ENCODE measurements at places on chromosomes 3 and 15. TPM values are rescaled to one million over a fixed set of nuclear protein-coding genes. Genes with fewer than 3 reads are reported as not detected.

DNA sequence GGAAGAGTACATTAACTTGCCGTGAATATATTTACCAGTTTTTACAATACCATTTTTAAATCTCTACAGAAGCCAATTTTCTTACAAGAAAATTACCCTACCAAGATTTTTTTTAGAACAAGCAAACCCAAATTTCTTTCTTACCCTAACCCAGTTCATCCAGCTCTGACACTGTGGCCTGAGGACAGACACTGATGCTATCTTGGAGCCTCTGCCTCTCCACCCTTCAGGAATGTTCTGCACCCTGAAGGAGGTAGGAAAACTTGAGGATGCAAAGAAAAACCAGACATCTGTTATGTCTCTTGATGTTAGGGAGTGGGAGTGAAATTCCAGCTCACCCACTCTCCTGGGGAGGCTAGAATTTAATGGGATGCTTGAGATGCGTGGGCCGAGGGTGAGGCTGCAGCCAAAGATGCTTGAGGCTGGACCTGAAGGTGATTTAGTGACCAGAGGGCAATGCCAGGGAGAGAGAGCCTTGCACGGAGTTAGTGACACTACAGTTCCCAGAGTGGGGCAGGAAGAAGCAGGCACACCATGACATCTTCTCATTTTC, 69.9 kb downstream of the LIPC start:
- DNase-seq = no peak

DNA sequence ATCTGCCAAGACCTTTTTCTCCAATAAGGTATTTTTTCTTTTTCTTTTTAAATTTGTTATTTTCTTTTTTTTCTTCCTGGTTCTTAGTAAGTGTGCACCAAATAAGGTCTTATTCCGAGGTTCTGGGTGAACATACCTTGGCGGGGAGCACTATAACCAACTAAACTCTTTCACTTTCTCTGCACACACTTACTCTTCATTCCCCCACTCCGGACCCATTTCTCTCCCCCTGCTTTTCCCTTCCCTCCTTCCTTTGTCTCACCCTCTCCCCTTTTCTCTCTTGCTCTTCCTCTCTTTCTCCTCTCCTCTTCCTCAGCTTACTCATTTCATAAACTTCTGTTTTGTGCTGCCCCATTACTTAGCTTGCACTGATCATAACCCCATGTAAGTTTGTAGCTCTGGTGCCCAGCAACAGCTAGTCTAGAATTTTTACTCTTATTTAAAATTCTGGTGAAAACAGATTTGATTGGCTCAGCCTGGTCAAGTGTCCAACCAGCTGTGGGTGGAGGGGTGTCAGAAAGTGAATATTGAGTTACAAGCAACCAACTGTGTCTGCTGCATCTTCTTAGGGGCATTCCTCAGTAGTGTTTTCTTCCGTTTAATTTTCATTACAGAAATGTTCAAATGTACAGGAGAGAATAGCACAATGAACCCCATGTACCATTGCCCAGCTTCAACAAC, 297.5 kb downstream of the SHQ1 start:
- DNase-seq = no peak

DNA sequence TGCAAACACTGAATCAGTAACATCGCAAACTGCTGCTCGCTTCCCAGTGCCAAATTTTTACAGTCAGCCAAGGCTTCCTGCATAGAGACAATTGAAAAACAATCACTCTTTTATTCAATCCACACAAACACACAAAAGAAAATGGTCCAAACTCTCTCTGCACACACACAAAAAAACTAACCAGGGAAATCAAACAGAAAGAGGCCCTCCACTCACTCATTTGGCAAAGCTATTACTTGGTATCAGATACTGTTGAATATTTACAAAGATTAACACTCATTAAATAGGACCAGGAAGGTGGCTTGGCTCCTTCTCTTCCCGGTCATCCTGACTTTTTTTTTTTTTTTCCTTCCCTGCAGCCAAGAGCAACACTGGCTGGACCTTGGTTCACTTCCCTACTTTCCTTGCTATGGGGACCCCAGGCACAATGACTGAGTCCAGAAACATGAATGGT, 62.4 kb upstream of the SPATA12 start:
- DNase-seq = no peak

GRCh38 chr15:65222891-65223290, 11.6 kb upstream of the CILP start:
- no peak for DNase-seq

- DNase-seq = no peak
Measured at GRCh38 chr15:70025413-70026296, 72.1 kb downstream of the TLE3 start.

GRCh38 chr3:131361464-131362421, 19.8 kb upstream of the NUDT16 start:
- DNase-seq = no peak

DNA sequence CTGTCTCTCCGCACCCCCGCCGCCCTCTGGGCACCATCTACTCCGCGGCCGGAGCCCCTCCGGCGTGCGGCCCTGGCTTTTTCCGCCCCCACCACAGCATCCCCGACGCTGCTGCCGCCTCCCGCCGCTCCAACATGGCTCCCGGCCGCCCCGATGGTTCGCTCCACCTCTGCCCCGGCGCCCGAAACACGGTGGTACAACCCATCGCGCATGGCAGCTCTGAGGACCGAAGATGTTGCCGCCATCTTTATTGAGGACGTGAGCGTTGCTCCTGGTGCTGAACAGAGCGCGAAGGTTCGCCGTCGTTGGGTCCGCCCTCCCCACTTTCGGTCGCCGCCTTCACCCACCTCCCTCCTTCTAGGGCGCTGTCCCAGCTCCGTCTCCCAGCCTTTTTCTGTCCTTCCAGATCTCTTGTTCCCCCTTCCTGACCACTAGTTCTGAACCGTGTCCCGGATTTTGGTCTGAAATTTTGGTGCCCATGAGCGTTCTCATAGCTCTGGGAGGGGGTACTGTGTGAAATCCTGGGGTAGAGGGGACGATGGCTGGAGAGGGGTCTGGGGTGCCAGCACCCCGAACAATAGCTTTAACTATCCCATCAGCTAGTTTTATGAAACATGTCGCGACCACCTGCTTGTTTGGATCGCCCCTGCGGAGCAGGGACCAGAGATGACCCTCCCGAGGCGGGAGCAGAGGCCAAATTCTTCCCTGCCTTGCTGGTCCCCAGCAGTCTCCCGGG, at the start of gene CELSR3:
CELSR3 (minus strand) TSS at position 134 of the 736 bp plus-strand sequence. CDS start 252 bp downstream, outside the sequence.
- DNase-seq = no peak

- DNase-seq = no peak
Measured at GRCh38 chr3:114144909-114145688, 33.8 kb downstream of the DRD3 start.

- peak; percentile 47 for DNase-seq
Measured at GRCh38 chr15:44788748-44789147, 52.4 kb downstream of the TRIM69 start.

GRCh38 chr15:41698779-41699178, 38.6 kb downstream of the MGA start:
- no peak for DNase-seq

- DNase-seq = no peak
Measured at GRCh38 chr3:195011231-195011834, 259.6 kb downstream of the XXYLT1 start.

DNA sequence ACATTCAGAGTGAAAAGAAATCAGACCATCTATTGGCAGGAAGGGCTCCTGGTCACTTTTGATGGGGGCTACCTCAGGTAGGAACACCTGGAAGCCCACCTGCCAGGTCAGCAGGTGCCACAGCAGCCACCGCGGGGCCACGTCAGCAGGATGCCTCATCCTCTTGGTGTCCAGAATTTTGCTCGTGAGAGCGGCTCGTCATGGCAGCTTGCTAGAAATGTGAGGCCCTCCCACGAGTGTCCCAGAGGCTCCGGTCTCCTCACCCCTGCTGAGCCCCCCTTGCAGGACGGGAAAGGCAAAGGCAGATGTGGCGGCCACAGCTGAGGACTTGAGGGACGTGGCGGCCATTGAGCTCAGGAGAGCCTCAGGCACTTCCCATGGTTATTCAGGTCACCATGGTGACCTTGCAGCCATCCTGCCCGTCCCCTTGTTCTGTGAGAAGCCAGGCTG, 129.4 kb downstream of the LRRK1 start:
- no peak for DNase-seq

GRCh38 chr15:91243826-91244225, 143.8 kb downstream of the SV2B start:
- DNase-seq = no peak

DNA sequence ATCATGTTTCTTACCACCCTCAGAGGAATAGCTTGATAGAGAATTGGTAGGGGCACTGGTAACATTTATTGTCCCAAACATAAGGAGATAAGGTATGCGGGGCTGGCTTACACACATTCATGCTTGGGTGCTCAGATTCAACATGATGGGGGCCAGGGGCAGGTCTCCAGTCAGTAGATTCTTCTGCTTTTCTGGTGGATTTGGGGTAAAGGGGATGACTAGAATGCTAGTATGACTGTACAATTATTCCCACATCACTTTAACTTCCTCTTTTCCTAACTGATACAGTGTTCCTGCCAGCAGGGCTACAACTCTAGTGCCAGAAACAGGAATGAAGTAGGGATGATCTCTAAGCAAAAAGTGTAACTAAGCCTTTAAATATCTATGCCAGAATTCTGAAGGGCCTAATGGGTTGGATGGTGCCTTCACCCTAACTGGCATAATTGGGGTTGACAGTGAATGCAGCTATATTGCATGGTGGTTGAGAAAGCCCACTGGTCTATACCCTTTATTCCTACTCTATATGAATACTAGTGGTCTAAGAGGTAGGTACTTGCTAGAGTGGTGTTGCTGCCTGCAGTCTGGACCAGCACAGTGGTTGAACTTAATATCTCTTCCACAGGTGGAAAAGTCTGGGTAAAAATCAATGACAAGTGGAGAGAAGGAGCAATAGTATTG, 117.4 kb downstream of the IL12A start:
- DNase-seq = no peak

DNA sequence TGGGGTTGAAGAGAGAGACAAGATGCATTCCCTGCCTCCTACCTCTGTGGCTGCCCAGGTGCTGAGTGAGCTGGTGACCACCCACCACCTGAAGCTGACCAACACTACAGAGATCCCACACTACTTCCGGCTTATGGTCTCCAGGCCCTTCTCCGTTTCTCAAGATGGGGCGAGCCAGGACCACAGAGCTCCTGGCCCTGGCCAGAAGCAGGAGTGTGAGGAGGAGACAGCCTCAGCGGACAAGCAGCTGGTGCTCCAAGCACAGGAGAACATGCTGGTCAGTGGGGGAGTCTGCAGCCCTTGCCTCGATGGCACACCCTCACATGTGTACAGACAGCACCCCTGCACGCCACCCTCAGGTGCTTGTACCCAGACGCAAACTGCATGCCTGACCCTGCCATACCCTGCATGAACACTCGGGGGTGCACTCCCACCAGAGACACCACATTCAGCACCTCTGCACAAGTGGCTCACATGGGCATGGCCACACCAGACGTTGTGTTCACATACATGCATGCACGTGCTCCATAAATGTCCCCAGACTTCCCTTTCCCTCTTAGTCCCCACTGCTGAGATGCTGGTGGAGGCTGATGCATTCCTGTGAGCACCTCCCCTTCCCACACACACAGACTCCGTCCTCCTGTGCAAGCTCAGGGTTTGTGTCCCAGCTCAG, 19.0 kb downstream of the ACAA1 start:
- DNase-seq = peak; percentile 79

GRCh38 chr3:115208066-115208750, 61.1 kb upstream of the ZBTB20 start:
- DNase-seq = no peak

SPINK8 gene
- total RNA-seq = not detected

LRTM1 gene
- total RNA-seq = not detected

CCDC33 gene
- not detected for total RNA-seq

Measured in naive thymus-derived CD4-positive, alpha-beta T cell (primary cell).